ENCODE measurements at places on chromosomes 16 and 17. TPM values are rescaled to one million over a fixed set of nuclear protein-coding genes. Genes with fewer than 3 reads are reported as not detected.

DNA sequence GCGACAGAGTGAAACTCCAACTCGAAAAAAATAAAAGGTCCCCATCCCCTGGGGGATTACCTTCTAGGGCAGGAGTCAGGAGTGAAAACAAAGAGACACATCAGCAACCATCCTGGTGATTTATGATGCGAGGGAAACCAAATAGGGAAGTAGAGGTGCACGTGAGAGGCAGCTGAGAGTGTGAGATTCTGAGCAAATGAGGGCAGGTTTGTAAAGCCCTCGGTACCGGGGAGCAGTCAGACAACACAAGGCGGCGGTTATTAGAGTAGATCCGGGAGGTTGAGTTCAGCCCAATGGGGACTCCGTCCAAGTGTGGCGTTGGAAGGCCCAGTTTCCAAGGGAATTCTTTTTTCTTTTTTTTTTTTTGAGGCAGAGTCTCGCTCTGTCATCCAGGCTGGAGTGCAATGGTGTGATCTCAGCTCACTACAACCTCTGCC, 7.4 kb upstream of the ARMC7 start:
- peak; percentile 46 for DNase-seq

DNA sequence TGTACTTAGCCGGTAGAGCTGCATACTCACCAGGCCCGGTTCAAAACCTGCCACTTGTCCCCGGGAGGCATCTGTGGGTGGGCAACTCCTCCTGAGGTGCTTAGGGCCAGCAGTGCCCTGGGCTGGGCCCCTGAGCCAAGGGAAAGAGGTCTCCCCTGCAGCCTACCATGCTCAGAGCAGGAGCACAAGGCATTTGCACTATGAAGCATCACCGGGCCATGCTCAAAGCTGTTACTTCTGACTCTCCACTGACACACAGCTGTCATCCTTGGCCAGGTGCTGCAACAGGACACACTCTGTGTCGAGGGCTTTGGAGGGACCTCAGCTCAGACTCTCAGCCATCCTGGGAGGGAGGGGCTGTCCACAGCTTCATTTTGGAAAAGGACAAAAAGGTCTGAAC, 37.2 kb downstream of the SLC38A8 start:
- no peak for DNase-seq

DNA sequence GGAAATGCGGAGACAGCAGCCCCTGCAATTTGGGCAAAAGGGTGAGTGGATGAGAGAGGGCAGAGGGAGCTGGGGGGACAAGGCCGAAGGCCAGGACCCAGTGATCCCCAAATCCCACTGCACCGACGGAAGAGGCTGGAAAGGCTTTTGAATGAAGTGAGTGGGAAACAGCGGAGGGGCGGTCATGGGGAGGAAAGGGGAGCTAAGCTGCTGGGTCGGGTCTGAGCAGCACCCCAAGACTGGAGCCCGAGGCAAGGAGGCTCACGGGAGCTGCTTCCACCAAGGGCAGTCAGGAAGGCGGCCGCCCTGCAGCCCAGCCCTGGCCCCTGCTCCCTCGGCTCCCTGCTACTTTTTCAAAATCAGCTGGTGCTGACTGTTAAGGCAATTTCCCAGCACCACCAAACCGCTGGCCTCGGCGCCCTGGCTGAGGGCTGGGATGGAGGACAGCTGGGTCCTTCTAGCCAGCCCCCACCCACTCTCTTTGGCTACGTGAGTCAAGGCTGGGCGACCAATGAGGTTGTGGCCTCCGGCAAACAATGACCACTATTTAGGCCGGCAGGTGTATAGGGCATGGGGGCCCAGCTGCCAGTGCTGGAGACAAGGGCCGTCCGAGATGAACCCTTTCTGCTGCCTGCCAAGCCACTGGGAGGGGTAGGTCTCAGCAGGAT, 507 bp downstream of the SERPINF1 start:
- DNase-seq, result no peak

TM4SF5 gene
- total RNA-seq, result not detected

SLC6A4 gene
- 0.44 TPM for total RNA-seq

DNA sequence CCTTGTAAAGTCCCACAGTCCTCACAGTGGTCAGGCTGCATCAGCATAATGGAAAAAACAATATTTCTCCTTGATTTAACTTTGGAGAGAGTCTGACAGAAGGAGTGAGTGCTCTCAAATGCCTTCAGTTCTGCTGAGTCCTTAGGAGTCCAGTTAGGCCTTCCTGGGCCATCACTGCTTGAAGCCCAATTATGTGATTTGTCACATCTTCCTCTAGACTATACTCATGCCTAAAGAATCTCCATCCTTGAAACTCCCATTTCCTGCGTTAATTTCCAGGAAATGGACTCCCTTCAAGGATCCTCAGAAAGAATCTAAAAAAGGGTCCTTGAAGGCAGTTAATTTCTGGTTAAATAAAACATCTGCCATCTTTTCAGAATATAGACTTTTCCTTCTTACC, 52.8 kb downstream of the SLFN5 start:
- no peak for DNase-seq

DNA sequence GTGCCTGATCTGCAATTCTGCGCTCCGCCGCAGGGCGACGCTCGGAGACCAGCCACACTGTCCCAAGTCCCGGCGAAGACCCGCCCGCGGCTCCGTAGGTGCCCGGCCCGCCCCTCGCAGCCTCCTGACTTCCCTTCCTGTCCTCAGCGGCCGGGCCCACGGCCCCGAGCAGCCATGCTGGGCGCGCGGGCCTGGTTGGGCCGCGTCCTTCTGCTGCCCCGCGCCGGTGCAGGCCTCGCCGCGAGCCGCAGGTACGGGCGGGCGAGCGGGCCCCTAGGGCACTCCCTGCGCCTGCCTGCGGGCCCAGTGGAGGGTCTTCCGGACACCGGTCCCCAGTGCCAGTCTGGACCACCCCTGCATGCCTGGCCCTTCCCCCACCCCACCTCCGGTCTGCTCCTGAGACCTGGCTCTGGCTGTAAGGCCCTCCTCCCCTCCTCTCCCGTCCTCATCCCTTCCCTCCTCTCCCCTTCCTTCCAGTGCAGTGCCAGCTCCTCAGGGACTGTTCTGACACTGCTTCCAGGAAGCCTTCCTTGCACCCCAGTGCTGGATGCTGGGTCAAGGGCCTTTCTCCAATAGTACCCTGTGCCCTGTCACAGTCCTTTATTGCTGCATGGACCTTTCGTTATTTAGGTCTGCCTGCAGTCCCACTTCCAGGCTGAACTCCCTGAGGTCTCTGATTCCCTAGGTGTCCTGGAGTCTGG, at the start of gene SPATA20:
Gene SPATA20 (plus strand): TSS at position 140 of the 701 bp plus-strand sequence. CDS start 35 bp downstream, at position 175.
- peak; percentile 97 for DNase-seq

CA10 gene
- 0.37 TPM for total RNA-seq

DNA sequence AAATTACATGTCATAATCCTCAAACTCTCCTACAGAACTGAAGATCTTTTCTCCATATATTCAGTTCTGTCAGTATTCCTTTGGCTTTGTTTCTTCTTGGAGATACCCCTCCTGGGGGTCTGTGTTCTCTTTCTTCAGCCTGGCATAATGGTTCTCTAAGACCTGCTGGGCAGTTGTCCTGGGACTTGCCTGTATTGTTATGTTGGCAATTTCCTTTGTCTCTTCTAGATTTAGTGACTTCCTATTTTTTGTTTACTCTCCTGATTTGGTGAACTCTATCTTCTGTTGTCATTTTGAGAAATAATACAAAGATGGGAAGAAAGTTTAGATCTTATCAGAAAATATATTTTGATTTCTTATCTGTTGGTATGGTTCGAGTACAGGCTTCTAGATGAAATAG, 127.8 kb downstream of the GOSR1 start:
- no peak for DNase-seq

DNA sequence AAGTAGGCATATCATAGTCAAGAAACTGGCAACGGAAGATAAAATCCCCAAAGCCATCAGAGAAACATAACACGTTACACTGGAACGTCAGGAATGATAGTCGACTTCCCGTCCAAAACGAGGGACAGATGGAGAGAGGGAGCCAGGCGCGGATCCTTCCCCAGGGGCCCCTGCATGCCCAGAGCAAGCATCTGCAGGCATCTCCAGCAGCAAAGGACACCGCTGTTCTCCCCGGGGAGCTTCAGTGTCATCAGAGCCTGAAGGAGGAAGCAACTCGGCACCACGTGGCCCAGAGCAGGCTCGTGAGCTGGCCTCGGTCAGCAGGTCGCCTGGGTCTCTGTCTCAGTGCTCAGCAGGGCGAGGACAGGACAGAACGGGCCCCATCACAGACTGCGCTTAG, 50.1 kb downstream of the LMF1 start:
- no peak for DNase-seq

DNA sequence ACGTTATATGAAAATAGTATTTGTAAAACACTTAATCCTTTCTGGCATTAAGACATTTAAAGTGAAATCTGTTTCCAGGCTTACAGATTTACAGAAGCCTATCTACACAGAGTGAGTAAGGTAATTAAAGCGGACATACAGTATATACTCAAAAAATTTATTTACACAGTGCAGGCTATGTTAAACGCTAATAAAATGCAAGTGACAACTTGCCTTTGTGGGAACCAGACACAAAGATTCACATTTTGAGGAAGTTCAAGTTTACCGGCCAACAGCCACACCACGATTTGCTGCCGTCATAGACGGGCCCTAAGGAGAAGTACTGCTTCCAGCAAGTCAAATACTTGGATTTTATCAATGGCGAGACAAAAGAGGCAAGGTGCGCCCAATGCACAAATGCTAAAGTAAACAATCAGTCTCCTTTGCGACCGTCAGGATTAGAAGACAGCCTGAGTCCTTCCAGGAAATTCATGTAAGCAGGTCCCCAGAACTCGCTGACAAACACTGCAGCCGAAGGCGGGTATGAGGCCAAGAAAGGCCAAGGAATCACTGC, 801 bp downstream of the VPS35 start:
- no peak for DNase-seq

Data from H9 (cell line).